ENCODE measurements at places on chromosomes 7 and 10.

- no peak for DNase-seq
Measured at GRCh38 chr7:76002822-76003221, 8.4 kb upstream of the TMEM120A start.

GRCh38 chr10:50619166-50619565 lies 4.6 kb downstream of the SGMS1 start:
- DNase-seq: no peak

DNA sequence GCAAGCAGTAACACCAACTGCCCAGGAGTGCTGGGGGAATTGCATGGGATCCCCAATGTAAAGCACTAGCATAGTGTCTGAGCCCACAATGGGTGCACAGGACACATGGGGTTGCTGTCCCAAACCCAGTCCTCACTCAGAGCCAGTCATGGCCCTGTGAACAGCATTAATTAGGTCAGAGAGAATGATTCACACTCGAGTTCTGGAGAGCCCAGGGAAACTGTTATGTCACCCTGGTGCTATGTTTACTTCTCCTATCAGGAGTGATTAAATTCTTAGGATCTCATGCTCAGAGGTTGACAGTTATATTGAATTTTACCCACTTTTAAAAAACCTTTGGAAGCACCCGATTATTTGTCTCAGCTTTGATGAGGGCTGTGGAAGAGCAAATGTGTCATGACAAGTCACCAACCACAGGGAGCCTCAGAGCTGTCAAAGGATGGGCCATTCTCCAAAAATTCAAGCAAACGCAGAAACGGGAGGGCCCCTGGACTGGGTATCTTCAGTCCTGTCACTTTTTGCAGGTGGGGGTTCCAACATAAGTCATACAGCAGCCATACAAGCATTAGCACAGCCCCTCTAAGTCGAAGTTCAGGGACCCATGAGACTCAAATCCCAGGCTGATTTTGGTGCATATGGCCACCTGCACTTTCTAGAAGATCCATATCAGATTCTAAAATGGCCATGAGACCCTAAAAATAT lies 1.3 kb upstream of the RASSF4 start:
- DNase-seq: peak; percentile 52

DNA sequence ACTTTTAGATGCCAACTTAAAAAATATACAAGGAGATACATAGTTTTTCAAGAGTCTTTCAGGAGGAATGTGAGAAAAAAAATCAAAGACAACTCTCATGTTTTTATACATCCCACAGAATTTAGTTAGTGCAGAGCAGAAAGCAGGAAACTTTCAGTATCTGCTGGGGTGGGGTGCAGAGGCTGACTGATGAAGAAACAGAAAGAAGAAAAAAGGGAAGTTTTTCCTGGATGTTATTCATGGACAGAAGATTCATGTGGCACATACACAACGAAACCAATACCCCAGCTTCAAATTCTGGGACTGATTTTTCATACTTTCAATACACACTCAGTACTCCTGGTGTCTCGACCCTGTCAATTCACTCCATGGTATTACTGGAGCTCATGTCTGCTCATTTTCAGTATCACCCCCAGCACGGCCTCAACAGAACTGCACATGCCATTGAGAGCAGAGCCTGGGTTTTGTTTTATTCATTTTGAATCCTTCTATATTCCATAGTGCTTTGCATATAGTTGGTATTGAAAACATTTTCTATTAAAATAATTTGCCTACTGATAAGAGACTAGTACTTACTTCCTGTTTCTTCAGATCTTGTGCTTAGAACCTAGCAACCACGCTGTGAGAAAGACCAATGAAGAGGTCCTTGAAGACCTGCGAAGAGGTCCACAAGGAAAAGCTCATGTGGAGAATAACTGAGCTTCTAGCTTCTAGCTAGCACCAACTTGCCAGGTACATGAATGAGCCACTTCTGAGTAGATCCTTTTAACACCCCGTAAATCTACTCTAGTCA lies 49.0 kb downstream of the NDUFB2 start:
- no peak for DNase-seq

DNA sequence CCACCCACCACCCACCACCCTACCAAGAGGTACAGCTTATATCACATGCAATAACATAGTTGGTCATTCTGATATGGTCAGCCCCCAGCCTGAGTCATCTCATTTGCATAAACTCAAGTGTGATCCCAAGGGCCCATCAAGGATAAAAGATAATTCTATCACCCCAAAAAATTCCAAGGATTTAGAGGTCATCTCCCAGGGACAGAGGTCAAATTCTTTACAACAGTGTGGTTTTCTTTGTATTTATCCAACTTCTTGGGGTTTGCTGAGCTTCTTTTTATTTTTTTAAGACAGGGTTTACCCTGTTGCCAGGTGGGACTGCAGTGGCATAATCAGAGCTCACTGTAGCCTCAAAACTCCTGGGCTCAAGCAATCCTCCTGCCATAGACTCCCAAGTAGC lies 9.4 kb upstream of the GTPBP10 start:
- no peak for DNase-seq

DNA sequence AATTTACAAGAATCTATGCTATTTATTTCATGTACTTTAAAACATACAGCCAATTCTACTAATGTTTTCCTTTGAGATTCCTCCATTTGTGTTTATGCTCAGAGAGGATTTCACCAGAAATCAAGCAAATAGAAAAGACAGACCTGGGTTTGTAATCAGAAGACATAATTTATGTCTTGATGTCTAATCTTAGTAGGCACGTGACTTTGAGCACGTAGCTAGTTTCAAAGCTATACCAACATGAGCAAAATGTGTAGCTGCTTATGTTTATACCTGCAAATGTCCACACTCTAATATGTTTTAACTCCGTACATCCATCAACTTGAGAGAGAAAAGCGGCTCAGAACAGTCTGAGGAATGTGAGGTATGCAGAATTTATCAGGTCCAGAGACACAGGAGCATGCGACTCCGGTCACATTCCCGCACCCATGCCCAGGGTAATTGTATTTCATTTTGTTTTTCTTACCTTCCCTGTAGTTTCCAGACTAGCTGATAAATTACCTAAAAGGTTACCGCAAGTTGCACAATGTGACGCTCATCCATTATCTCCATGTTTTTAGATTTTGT lies 40.0 kb downstream of the SVOPL start:
- DNase-seq: no peak

GRCh38 chr7:98685541-98685940 lies 68.5 kb downstream of the NPTX2 start:
- DNase-seq: no peak

- no peak for DNase-seq
Measured at GRCh38 chr7:86904949-86905834, 154.3 kb downstream of the ELAPOR2 start.

GRCh38 chr7:434891-435629 lies 84.6 kb downstream of the PDGFA start:
- no peak for DNase-seq

DNA sequence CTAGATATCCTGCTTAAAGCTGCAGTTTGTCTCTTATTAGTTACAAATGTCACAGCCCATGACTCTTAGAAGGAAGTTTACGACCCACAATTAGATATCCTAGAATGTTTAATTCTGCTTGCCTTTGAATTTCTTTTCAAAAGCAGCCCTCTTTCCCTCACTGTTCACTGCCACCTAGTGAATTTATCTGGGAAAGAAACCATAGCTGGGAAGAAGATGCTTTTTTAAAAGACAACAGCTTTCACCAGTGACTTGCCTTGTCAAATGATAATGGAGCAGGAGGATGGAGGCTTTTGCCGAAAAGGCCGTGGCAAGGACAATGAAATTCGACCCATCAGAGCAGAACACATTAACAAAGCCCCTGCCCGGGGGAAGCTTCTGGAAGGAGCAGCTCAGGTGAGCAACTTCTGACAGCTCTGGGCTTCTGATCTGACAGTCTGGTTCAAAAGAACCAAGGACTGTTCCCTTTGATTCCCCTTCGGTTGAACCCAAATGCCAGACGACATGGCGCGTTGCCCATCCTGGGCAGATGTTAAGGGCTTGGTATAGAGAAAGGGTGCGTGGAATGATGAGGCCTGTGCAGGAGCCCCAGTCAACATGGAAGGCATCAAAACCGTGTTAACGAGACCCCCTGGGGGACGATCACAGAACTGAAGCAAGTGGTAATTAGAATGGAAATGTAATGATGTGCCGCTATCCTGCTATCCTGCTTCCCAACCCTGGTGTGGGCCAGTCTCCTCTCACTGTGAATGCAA lies 236.8 kb downstream of the FRMD4A start:
- peak; percentile 45 for DNase-seq

DNA sequence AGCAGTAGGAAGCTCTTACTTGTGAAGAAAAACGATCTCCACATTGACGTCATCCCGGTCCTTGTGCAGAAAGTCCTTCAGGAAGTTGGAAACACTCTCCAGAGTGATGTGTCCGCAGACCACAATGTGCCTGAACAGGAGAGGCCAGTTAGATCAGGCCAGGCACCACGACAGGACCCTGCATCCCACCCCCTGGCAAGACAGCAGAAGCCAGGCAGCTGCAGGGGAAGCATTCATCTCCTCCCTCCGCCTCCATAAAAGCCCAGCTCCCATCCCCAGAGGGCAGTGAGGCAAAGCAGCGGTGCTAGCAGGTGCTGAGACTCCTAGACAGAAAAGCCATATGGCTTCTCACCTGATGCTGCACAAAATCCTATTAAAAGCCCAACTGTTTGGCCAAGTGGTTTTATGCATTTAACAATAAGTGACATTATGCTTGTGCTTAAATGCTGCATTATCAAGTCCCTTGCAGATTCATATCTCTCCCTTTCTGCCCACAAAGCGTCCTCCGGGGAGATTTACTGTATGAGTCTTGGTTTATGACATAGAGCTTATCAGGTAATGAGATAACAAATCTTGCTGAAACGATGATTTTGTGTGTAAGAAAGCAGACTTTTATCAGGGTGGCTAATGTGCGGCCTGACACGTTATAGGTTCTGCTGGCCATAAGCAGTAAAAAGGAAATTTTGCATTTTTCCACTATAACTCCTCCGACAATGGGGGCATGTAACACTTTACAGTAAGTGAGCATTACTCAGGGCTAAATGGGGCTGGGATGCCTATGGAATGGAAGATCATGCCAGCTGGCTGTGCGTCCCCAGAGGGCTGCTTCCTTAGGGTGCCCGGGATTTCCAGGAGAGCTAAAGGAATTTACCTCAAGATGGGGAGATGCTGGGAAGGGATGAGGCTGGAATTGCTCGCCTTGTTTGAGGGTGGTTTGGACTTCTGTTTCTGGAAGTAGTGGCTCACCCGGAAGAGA lies 546.9 kb downstream of the KCNMA1 start:
- DNase-seq: no peak

GRCh38 chr10:80503584-80504157 lies 34.0 kb upstream of the SH2D4B start:
- DNase-seq: no peak

GRCh38 chr7:1007901-1008300 lies 24.9 kb downstream of the CYP2W1 start:
- no peak for DNase-seq

- no peak for DNase-seq
Measured at GRCh38 chr10:88992921-88993524, 2.4 kb downstream of the FAS start.

DNA sequence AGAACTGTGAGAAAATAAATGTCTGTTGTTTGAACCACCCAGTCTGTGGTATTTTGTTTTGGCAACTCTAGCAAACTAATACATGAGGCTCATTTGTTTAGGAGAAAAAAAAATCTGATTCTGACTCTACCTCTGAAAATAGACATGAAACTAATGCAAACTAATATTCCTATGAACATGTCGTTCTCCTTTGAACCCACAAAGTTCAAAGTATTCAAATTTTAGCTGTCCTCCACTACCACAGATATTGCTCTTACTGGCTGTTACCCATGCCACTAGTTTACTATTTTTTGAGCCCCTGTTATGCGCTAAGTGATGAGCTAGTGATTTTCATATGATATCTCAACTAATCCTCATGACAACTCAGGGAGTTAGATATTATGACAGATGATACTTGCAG lies 58.8 kb upstream of the ZNF804B start:
- no peak for DNase-seq

DNA sequence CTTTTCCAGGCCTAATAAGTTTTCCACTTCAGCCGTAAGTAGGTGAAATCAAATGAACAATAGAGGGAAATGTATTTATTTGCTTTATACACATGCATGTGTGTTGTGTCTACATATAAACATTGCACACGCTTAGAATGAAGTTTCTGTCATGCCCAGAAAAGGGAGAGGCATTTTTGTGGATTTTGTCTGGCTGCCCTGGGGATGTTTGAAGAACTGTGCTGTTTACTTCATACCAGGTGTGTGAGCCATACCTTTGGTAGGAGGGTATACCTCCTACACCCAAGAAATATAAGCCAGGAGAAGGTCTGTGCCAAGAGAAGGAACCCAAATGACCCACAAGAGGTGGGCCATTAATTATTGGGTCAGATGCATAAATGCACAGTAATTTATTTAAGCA lies 12.8 kb downstream of the GATAD1 start:
- DNase-seq: no peak

DNA sequence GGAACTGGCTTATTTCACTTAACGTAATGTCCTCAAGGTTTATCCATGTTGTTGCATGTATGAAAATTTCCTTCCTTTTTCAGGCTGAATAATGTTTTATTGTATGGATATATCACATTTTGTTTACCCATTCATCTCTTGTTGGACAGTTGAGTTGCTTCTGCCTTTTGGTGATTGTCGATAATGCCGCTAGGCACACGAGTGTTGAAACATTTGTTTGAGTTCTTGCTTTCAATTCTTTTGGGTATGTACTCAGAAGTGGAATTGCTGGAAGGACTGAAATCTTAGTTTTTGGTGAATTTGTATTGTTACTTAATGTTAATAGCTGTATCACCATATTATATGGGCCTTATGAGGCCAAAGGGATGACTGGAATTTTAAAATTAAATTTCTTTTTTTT lies 23.6 kb downstream of the CCNY start:
- no peak for DNase-seq

DNA sequence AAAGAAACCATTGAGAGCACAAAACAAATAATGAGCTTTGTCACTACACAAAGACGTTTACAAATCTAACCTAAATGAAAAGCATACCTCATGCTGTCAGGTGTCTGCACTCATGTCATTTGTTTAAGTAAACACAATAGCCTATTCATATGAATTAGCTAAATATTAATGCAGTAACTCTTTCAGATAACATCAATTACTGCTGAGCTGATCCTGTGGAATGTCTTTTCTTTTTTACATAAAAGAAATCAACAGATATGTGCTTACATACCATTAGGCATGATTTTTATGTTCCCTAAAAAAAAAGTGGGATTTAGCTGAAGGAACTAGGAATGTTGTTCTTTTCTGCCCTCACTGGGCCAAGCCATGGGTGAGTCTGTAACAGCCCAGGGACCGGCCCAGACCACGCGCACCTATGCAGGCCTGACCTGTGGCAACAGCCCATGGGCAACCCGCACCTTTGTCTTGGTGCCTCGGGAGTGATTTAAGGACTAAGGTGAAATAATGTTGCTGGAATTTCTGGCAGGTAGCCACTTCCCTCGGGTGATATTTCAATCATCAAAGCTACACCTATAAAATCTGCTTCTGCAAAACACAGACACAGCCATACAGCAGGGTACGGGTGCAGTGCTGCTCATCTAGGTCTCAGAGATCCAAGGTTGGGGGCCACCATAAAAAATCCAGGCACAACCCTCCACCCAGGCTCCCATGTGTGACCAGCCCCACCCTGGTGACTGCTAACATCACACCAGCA lies 44.6 kb downstream of the FGFR2 start:
- no peak for DNase-seq

GRCh38 chr7:28410628-28411531 lies 1.4 kb upstream of the CREB5 start:
- DNase-seq: no peak

Measured in frontal cortex (tissue), 4 donors.